ENCODE measurements at places on chromosomes 3 and 15. TPM values are rescaled to one million over a fixed set of nuclear protein-coding genes. Genes with fewer than 3 reads are reported as not detected.

DNA sequence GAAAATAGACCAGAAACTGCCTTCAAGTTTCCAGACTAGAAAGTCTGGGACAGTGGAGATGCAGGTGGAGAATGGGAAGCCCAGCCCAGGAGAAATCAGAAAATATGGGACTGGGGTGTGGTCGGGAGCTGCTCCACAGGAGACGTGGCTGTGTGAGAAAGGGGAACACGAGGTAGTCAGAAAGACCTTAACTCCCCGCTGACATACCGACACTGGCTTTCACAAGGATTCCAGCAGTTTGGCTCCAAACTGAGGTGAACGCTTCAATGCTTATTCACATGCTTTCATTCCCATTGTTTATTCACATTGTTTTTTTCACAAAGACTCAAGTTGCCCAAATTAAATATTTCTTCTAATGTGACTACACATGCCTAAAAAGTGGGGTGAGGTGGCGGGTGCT is 111.5 kb upstream of the SLCO3A1 start:
- DNase-seq = no peak

DNA sequence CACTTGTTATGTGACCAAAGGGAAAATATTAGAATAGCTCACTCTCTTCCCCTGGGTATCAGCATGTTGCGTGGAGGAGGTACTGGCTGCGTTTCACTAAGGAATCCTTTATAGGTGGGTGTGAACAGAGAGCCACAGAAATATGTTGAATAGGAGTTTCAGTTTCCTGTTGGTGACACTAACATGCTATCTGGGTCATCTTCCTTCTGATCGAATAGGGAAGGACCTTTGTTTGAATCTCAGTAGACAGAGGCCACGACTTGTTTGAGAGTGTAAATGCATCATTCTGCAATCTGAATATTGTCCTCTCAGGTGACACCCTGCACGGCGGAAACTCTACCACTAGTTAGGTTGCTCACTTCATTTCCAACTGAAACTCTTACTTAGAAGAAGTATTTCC is 157.9 kb upstream of the SLC2A2 start:
- DNase-seq = no peak

DNA sequence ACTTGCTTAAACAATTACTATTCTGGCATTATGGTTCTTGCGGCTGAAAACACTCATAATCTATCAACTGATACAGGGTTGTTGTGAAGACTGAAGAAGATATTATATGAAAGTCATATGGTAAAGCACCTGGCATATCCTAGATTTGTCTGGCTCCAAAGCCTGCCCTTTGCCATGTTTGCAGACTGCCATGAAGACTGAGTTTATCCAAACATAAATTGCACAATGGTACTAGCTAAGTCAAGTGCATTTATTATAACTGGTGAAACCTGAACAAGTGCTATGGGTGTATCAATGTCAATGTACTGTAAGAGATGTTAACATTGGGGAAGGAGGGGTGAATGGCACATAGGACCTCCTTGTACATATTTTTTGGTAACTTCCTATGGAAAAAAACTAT is 87.4 kb upstream of the MEX3B start:
- DNase-seq = no peak

DNA sequence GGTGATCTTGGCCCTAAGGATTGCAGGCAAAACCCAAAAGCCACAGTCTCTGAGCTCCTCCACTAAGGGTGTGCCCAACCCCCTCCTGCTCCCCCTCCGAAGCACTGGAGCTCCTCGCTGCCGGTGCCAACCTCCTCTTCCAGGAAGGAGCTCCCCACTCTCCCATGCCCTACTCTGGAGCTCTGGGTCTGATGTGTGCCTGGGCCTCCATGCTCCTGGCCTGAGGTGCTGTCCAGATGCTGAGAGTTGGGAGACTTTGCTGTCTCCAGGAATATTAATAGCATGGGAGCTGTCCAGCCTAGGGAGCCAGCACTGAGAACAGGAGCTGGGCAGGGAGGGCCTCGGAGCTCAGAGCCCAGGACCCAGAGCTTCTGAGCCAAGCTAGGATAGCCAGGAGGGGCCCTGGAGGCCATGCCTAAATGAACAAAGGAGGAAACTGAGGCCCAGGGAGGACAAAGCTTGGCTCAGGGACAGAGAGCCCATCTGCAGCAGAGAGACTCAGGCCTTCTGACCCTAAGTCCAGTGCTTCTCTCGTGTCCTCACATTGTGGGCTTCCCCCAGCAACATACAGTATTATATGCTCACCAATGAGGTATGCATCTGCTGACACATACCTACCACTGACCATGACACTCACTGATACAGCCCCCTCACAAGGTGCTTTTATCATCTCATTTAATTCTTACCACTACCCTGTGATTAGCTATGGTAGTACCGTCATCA is 36.9 kb upstream of the HERC1 start:
- DNase-seq = peak; percentile 79

- DNase-seq = peak; percentile 23
Measured at GRCh38 chr15:35281515-35281914, 196.4 kb upstream of the NANOGP8 start.

- DNase-seq = no peak
Measured at GRCh38 chr3:76456322-76456721, 583.6 kb upstream of the ROBO2 start.

GRCh38 chr3:169342652-169343505 is 320.6 kb downstream of the MECOM start:
- DNase-seq = no peak

GRCh38 chr15:100934726-100935125 is 15.6 kb downstream of the LRRK1 start:
- peak; percentile 33 for DNase-seq

- DNase-seq = no peak
Measured at GRCh38 chr15:95687686-95688085, 642.8 kb upstream of the NR2F2 start.

GRCh38 chr15:68578980-68579935 is at the start of gene CORO2B:
Gene CORO2B, plus strand, starts transcription at chr15:68578993. Its CDS starts 270 bp downstream, at chr15:68579263.
- DNase-seq = no peak

DNA sequence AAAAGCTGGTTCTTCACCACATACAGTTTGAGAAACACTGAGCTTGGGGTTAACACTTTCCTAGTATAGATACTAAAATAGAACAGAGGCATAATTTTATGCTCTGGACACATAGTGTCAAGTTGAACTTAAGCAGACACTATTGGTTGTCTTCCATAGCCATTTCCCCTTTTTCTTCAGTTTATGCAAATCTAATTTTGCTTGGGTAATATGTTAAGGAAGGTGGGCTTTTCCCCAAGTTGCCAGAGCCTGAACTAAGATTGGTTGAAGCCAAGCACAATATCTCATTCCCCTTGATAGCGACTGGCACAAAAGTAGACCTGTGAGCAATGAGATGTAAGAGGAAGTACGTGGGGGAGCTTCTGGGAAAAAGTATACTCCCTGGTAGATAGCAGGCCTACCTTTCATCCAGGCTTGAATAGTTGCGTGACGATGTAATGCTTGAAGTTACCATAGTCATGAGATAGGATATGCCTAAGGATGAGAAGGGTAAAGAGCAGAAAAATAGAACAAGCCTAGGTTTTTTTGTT is 4.5 kb upstream of the POPDC2 start:
- DNase-seq = no peak

GRCh38 chr3:195802795-195803194 is 8.9 kb downstream of the MUC4 start:
- peak; percentile 18 for DNase-seq

DNA sequence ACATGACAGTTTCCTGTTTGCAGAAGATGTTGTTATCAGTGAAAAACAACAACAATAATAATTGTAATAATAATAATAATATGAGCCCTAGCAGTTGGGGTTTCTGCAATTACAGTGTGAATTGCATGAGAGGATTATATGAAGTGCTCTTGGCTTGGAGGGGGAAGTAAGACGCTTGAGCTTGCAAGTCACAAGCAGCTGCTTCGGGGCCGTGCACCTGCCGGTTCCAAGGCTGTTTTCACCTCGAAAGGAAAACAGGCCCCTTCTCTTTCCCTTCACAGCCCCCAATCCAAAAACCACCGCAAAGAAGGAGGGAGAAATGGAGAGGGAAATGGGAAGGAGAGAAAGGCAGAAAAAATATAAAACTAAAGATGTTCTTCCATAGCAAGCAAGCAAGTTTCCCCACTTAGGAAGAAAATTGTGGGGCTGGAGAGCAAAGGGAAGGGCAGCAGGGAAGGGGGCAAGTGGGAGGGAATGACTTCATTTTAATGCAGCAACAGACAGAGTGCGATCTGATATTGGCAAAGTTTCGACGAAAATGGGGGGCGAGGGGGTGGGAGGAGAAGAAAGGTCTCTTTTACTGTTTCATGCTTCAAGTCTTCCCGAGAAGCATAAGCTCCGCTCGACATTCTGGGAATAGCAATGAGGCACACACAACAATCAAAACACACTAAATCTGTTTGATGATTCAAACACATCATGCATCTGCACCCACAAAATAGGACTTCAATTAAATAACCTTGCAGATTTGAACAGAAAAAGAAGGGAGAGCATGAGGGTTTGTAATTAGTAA is 284.2 kb upstream of the ATP11B start:
- no peak for DNase-seq

- DNase-seq = no peak
Measured at GRCh38 chr3:129553171-129553570, 10.2 kb downstream of the H1-8 start.

The PLCH1 gene
- total RNA-seq = 14.2 TPM

The CLDN16 gene
- 0.43 TPM for total RNA-seq

The HESX1 gene
- not detected for total RNA-seq

The GPR149 gene
- total RNA-seq = not detected

The NR1I2 gene
- under 0.01 TPM for total RNA-seq

The GPR62 gene
- total RNA-seq = under 0.01 TPM

The LRRFIP2 gene
- total RNA-seq = 84.2 TPM

The SCAANT1 gene
- not detected for total RNA-seq

The GRM7 gene
- total RNA-seq = not detected

The FAM43A gene
- total RNA-seq = 37.0 TPM

Measured in fibroblast of villous mesenchyme (primary cell).